Liver (tissue), 10 donors: ENCODE measurements at places on chromosomes 7 and 10. TPM values are rescaled to one million over a fixed set of nuclear protein-coding genes. Genes with fewer than 3 reads are reported as not detected.

SEMA4G gene
- 13.9 TPM for total RNA-seq

CD36 gene
- total RNA-seq = 68.9 TPM

LIPK gene
- not detected for total RNA-seq

EFCAB10 gene
- not detected for total RNA-seq

GPR158 gene
- total RNA-seq = 0.08 TPM

CLDN4 gene
- total RNA-seq = 1.4 TPM

HIF1AN gene
- total RNA-seq = 10.7 TPM

LAMB4 gene
- not detected for total RNA-seq

DNA sequence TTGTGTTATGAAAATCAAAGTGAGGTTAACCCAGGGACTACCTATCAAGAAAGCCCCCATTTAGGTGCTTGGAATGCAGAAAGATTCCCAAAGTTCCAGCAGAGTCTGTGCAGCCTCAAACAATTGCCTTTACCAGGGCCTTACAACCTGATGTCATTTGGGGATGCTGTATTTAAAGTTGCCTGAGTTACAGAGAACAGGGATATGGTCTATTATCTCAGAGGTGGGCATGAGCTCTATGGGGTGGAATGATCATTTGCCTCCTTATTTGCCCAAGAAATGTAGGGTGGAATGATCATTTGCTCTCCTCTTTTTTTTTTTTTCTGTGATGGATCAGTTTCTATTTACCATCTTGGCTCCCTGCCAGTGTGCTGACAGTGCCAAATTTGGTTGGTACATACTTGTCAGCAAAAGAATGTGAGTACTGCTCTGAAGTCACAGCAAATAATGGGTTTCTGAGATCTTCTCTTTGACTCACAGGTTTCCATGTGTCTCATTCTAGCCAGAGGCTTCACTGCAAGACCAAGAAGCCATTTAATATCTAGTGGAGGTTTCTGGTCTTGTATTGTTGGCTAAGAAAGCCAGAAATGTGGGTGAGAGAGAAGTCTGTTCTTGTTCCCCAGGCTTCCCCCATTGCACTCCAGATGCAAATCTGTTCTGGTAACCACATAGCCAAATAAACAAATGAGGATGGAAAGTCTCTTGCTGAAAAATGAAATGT, 45.5 kb upstream of the ZNRF2 start:
- peak overlapping the region; percentile 34 for H3K27ac ChIP-seq
- H3K4me1 ChIP-seq = peaks cover 2% of the 10 kb centered on the region
- H3K27me3 ChIP-seq = no peaks in the 10 kb centered on the region
- DNase-seq = peak; percentile 54
- H3K36me3 ChIP-seq = no peaks in the 10 kb centered on the region

- DNase-seq = no peak
- no peak overlapping the region for H3K27ac ChIP-seq
- H3K4me1 ChIP-seq = no peaks in the 10 kb centered on the region
- peak overlapping the region; percentile 40 for H3K4me3 ChIP-seq
Measured at GRCh38 chr10:29142516-29143314, 146.2 kb upstream of the LYZL1 start.

DNA sequence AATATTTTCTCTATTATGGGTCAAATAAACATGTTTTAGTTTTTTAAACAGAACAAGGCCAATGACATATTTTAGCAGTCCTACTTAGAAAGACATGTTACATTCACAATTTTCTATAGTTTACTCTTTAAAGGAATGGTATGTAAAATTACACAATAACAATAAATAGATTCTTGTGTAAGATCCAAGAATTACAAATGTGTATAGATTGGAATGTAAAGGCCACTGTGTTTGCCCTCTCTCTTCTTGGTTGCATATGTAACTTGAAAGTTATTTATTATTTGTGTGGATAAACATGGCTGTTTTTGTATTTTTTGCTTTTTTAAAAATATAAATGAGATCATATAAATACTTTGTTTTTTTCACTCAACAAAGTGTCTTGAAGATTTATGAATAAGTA, 979.3 kb upstream of the CELF2 start:
- H3K4me3 ChIP-seq = no peak overlapping the region
- no peaks in the 10 kb centered on the region for H3K27me3 ChIP-seq
- no peaks in the 10 kb centered on the region for H3K36me3 ChIP-seq
- no peaks in the 10 kb centered on the region for H3K4me1 ChIP-seq
- DNase-seq = no peak
- no peak overlapping the region for H3K27ac ChIP-seq

DNA sequence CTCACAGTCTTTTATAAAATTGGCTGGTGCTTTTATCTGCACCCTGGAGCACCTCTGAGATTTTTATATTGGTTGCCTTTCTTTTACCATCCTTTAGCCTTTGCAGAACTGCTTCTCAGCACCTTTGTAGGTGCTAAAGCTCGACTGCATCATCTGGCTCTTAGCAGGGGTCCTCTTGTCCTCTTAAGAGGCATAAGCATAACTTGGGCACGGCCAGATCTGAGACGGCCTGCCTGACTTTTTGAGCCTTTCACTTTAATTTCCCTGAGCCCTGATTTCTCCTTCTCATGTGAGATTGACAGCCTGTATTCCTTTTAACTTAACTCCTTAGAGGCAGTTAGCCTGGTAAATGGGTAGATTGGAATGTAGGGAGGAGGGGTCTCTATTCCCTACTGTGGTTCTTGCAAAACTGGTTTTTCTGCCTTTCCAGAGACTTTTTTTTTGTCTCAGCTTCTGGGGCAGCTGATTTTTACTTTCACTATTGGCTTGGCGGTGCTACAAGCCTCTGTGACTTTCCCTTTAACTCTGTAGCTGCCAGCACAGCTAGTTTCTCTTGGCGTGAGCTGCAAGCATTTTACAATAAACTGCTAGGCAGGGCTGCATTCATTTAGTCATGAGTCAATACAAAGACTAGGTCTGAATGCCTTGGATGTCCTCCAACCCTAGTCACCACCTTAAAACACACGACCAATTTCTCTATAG, 24.0 kb downstream of the ZPBP start:
- DNase-seq = no peak
- H3K27ac ChIP-seq = peak overlapping the region; percentile 69
- peaks cover 14% of the 10 kb centered on the region for H3K4me1 ChIP-seq
- H3K27me3 ChIP-seq = no peaks in the 10 kb centered on the region
- H3K4me3 ChIP-seq = peak overlapping the region; percentile 60

- no peaks in the 10 kb centered on the region for H3K4me1 ChIP-seq
- DNase-seq = no peak
- no peak overlapping the region for H3K27ac ChIP-seq
- H3K36me3 ChIP-seq = no peaks in the 10 kb centered on the region
- no peaks in the 10 kb centered on the region for H3K27me3 ChIP-seq
Measured at GRCh38 chr7:54426406-54426805, 115.8 kb upstream of the VSTM2A start.

DNA sequence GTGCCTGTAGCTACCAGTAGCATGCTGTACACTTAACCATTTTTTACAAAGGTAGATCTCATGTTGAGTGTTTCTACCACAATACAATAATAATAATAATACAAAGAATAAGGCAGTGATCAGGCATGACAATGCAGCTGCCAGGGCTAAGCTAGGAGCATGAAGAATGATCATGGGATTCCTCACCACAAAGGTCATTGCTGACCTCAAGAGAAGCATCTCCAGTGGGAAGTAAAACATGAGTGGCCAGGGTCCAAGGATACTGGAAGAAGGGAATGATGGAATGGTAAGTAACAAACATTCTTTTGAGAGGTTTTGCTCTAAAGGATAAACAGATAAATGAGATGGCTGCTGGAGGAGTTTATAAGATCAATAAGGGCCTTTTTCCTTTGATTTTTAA, 591.1 kb downstream of the TNS3 start:
- no peak for DNase-seq
- H3K4me1 ChIP-seq = no peaks in the 10 kb centered on the region
- H3K4me3 ChIP-seq = no peak overlapping the region

DNA sequence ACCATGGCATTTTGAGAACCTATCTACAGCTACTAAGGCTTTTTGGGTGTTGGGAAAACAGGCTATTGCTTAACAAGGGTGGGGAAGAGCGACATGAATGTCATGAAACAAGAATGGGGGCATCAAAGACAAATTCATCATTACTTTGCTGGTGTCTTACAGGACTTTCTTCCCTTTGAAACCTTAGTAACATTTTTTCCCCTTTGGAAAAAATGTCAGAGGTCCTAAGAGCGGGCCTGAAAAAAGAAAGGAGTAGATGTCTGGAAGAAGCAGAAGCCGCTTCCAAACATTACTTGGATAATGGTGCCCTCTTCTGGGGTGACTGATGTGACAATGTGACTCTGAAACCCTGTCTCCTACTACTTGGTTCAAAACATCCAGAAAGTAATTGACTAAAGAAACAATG, 3.8 kb upstream of the DDX50 start:
- H3K4me1 ChIP-seq = peaks cover 16% of the 10 kb centered on the region
- H3K36me3 ChIP-seq = no peaks in the 10 kb centered on the region
- DNase-seq = peak; percentile 45
- H3K27me3 ChIP-seq = no peaks in the 10 kb centered on the region
